ENCODE measurements at places on chromosomes 6 and 20. TPM values are rescaled to one million over a fixed set of nuclear protein-coding genes. Genes with fewer than 3 reads are reported as not detected.

- DNase-seq: no peak
Observed at GRCh38 chr6:27668442-27669294, 195.8 kb upstream of the ZNF184 start.

DNA sequence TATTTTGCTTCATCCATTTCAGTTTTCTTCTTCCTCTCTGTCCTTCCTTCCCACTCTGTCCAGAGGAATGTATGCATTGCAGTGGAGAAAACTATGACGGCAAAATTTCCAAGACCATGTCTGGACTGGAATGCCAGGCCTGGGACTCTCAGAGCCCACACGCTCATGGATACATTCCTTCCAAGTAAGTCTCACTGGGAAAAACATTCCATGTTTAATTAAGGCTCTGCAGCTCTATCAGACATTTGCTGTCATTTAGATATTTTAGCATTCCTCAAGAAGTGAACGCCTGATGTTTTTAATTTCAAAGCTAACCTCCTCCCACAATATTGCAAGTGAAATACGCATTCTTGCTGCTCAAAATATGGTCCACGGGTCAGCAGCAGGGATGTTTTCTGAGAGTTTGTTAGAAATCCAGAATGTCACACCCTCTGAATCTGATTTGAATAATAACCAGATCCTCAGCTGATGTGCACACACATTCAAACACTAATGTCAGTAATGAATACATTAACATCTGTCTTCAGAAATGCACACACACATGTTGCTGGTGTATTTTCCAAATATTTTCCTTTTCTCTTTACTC, 12.8 kb downstream of the PLG start:
- DNase-seq: no peak

DNA sequence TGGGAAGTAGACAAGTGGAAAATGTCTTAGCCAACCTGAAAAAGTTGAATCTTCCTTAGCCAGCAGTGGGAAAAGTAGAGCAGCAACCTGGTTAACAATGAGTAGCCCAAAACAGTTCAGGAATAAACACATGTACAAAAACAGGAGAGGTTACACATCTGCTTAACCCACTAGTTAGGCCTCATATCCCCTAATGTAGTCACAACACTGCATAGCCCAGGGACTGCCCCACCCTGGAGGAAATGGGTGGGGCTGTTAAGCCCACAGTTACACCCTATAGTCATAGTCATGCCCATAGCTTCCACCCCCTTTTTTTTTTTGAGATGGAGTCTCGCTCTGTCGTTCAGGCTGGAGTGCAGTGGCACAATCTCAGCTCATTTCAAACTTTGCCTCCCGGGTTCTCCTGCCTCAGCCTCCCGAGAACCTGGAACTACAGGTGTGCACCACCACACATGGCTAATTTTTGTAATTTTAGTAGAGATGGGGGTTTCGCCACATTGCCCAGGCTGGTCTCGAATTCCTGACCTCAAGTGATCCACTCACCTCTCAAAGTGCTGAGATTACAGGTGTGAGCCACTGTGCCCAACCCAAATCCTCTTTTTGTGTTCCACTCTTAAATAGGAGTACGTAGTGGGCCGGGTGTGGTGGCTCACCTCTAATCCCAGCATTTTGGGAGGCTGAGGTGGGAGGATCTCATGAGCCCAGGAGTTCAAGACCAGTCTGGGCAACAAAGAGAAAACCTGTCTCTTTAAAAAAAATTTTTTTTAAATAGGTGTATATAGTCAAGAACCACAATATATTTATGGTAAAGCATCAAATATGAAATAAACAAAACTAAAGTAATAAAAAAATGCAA, 24.5 kb downstream of the ILRUN start:
- no peak for DNase-seq

- peak; percentile 20 for DNase-seq
Observed at GRCh38 chr20:59644371-59644939, 40.1 kb downstream of the PHACTR3 start.

- no peak for DNase-seq
Observed at GRCh38 chr6:138559143-138559542, 59.8 kb upstream of the NHSL1 start.

DNA sequence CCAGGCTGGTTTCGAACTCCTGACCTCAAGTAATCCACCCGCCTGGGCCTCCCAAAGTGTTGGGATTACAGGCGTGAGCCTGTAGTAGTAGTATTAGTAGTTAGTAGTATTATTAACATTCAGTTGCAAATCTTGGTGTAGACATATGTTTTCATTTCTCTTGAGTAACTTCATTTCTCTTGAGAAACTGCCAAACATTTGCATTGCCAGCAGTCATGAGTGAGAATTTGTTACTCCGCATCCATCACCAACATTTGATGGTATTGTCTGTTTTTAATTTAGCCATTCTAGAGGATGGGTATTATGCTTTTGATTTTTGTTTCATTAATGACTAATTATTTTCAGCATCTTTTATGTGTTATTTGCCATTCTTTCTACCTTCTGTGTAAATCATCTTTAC, 1.5 kb upstream of the ERVFRD-1 start:
- no peak for DNase-seq

DNA sequence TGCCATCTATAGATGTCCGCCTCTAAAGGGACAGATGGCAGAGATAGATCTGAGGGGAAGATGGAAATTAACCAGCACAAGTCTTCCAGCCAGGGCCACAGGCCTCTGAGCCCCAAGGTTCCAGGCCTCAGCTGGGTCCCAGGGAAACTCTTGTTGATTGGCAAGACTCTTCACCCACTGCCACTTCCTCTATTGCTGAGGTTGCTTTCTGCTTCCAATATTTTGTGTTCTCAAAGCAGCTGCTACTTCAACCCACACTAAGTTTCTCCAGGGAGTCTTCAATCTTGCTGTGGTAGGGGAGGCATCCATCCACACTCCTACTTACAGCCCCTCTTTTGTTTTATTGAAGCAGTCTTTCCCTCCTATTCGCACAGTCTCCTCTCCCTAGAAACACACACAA, 36.4 kb upstream of the SASH1 start:
- DNase-seq: no peak

- DNase-seq: no peak
Observed at GRCh38 chr6:66578362-66578761, 871.3 kb upstream of the EYS start.

DNA sequence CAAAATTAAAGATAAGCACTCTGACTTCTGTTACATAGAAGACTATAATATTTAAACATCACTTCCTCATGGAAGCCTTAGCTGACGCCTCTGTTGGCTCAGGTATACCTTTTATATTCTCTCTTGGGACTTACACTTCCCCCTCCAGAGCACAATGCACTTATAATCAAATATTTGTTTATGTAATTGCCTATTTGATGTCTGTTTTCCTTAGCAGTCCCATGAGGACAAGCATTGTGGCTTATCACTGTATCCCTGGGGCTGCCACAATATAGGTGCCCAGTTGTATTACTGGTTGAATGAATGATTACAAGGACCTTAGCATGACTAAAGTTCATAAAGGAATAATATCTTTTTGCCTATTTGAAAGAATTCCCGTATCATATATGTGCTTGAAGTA, 186.7 kb upstream of the VGLL2 start:
- no peak for DNase-seq

GRCh38 chr6:26197933-26198721, 110.9 kb downstream of the HFE start:
- DNase-seq: peak; percentile 77

DNA sequence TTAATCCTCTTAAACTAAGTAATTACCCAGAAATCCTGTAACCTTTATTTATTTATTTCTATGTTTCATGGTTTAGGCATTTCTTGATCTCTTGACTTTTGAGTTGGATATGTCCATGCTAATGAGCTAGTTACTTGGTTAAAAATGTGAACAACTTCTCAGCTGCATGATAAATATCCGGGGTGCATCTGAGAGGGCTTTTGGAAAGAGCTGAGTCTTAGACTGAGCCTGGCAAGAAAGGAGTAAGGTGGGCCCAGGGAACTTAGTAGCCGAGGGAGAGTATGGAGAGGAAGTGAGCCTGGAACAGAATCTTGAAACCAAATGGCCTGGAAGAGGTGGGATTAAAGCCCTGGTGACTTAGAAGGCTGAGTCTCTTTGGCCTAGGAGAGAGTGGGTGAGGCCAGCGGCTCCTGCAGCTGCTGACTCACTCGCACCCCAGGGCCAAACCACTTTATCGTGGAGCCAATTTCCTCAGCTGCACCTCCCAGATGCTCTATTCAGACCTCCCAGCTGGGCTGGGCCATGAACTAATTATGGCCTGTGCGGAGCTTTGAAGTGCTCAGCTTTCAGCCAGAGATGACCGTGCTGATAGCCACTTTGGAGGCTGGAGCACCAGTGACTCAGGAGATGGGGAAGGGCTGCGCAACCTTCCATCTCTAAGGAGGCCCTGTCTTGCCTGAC, 19.1 kb downstream of the TGM3 start:
- peak; percentile 70 for DNase-seq

DNA sequence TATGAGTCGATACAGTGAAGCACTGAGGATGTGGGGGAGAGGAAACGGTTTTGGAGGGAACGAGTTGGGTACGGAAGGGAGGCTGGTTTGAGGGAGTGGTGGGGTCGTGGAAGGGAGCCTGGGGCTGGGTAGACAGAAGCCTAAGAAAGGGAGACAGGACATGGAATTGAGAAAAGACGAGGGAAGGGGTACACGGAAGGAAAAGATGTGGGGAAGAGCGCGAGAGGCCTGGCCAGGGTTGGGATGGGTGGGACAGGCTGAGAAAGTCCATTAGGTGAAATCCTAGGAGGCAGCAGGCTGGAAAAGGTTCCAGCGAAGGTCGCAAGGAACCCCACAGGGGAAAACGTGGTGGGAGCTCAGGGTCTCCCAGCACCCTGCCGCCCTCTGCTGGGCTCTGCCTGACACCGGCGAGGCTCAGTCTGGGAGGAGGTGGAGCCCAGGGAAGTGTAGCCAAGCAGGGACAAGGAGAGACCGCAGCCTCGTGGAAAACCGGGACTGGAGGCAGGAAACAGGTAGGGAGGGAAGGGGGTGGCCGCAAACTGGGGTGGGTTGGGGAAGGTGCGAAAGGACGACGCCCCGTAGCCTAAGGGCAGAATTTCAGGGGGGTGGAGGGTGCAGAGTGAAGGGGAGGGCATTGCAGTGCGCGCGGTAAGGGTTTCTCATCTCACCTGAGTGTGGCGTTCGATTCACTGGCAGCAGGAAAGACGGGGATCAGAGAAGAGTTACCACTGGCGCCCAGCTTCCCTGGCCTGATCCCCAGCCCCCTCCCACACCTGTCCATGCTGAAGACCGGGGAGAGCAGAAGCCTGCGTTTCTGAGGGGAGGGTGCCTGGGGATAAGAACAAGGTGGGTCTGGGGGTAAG, 4.3 kb downstream of the GABBR1 start:
- DNase-seq: peak; percentile 92

DNA sequence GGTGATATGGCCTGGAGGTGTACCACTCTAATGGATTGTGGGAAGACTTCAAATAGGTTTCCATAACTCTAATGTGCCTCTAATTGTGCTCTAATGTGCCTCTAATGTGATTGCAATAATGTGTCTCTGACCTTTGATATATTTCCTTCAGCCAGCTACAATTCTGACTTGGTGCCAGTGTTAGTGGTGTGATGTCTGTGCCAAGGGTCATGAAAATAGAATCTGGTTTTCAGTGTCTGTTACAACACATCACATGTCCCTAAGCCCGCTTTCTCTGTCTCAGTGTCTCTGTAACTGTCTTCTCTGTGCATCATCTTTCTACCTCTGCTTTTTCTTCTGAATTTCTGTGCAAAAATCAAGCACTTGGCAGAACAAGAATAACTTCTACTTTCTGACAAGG, 77.2 kb upstream of the ECI2 start:
- DNase-seq: no peak

- DNase-seq: no peak
Observed at GRCh38 chr6:412146-412886, 20.8 kb downstream of the IRF4 start.

GRCh38 chr6:44431118-44431725, 43.7 kb downstream of the CDC5L start:
- no peak for DNase-seq

- DNase-seq: no peak
Observed at GRCh38 chr20:8301655-8302054, 169.6 kb downstream of the PLCB1 start.

DNA sequence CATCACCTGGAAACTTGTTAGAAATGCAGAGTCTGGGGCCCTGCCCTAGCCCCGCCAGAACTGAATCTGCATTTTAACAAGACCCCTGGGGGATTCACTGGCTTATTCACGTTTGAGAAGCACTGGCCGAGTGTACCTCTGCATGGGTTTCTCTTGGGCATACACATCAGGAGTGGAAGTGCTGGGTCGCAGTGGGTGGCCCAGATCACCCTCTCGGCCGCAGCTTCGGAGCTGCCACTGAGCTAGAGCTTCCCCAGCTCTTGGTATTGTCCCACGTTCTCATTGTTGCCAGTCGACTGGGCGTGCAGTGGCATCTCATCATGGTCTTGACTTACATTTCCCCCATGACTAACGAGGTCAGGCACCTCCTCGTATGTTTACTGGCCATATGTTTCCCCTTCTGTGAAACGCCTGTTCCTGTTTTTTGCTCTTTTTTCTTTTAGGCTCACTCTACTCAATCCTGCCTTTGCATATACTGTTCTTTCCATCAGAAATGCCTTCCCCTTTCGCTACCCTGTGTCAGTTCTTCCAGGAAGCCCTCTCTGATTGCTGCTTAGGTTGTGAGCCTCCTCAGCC, 3.0 kb upstream of the DLGAP4 start:
- DNase-seq: no peak

DNA sequence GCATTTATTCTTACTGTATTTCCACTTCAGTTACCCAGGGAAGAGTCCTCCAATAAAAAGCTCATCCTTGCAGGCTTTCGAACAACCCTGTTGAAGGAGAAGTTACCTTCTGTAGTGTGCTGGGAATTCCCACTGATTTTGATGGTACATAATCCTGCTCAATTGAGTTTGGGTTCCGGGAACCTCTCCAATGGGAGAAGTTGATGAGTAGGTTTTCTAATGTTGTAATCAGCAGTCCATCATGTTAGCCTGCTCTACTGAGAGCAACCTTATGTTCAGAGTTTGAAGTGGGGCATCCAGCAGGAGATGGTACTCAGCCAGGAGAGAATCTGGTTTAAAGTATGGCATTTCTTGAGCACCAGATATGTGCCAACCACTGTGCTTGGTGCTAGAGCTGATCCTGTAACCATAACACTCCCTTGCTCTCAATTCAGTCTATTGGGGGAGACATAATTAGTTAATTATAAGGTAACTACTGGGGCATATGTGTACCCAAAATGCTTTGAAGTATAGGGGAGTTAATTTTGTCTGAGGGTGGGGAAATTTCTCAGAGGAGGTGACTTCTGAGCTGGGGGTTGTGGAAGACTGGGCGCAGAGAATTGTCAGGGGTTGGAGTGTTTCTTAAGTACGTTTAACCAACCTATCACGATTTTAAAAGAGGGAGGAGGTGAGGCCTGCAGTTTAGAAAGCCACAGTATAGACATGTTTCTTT, 2.1 kb downstream of the TOP1 start:
- DNase-seq: no peak

DNA sequence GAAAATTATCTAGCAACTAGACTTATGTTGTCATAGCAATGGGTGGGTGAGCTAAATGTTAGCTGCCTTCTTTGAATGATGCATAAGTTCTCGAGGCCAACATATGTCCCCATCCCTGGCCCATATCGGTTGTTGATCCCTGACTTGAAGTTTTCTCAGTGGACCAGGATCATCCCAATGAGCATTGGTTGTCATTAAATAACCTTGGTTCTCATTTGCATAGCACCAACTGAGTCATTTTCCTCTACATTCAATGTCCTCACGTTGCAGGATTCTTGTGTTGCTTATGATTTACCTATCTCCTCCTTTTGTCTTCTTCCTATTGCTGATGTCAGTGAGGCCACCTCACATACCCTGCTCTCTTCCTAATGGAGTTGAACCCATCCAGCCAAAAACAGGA, 12.1 kb upstream of the AHCY start:
- no peak for DNase-seq

Gene ENPP5
- 0.55 TPM for total RNA-seq

Gene CLVS2
- 1.8 TPM for total RNA-seq

Gene PTP4A1
- total RNA-seq: 44.5 TPM

Gene FAXC
- total RNA-seq: 44.9 TPM

Gene NOTCH4
- total RNA-seq: 5.4 TPM

Gene KIF13A
- total RNA-seq: 67.3 TPM
